T-helper 2 cell treated with Interferon-gamma antibody and Interleukin-4, amounts not matched to agents 100 ng/mL and 5 ng/mL, for 36 hours (primary cell): ENCODE measurements at places on chromosomes 7 and 10. TPM values are rescaled to one million over a fixed set of nuclear protein-coding genes. Genes with fewer than 3 reads are reported as not detected.

WDR37 gene
- total RNA-seq, result 26.5 and 28.1 TPM in 2 replicates

ANTXRL gene
- total RNA-seq, result 0.48 TPM in 1 of 2 replicates, not detected in the other

MKRN1 gene
- 67.7 and 69.1 TPM in 2 replicates for total RNA-seq

TCF7L2 gene
- 0.30 and 0.39 TPM in 2 replicates for total RNA-seq

TAF5 gene
- 10.3 and 11.2 TPM in 2 replicates for total RNA-seq

PPP1R3C gene
- not detected in 2 replicates for total RNA-seq

VWC2 gene
- total RNA-seq, result not detected in 2 replicates

ATP6V0A4 gene
- not detected in 2 replicates for total RNA-seq

UPK3B gene
- 1.1 and 1.2 TPM in 2 replicates for total RNA-seq

EPHB6 gene
- 4.4 and 5.9 TPM in 2 replicates for total RNA-seq

SP4 gene
- 49.1 and 49.3 TPM in 2 replicates for total RNA-seq

PPP1R9A gene
- total RNA-seq, result not detected in 2 replicates

SHOC2 gene
- 42.9 and 43.9 TPM in 2 replicates for total RNA-seq

POU6F2 gene
- total RNA-seq, result not detected in 2 replicates

GARIN1A gene
- total RNA-seq, result 0.68 and 0.95 TPM in 2 replicates

SYT15B gene
- total RNA-seq, result 0.07 and 0.27 TPM in 2 replicates

CYP3A7 gene
- not detected in 2 replicates for total RNA-seq

IL6 gene
- total RNA-seq, result 0.66 TPM in 1 of 2 replicates, not detected in the other

AOC1 gene
- total RNA-seq, result not detected in 2 replicates

GNGT1 gene
- total RNA-seq, result not detected in 2 replicates

RAB19 gene
- total RNA-seq, result 9.0 and 9.5 TPM in 2 replicates

GBX1 gene
- total RNA-seq, result not detected in 2 replicates

KMT2E gene
- 93.4 and 97.4 TPM in 2 replicates for total RNA-seq

ASIC3 gene
- total RNA-seq, result 6.0 and 6.6 TPM in 2 replicates

STEAP4 gene
- total RNA-seq, result not detected in 2 replicates

TRIM74 gene
- 1.5 and 2.0 TPM in 2 replicates for total RNA-seq

SDK1 gene
- total RNA-seq, result 0.09 and 0.16 TPM in 2 replicates

RBP4 gene
- not detected in 2 replicates for total RNA-seq

TMEM225B gene
- 1.2 and 2.4 TPM in 2 replicates for total RNA-seq

AOAH gene
- total RNA-seq, result 46.0 and 48.5 TPM in 2 replicates

IFIT2 gene
- total RNA-seq, result 4.7 and 5.9 TPM in 2 replicates

FAM25A gene
- not detected in 2 replicates for total RNA-seq

SFRP5 gene
- not detected in 2 replicates for total RNA-seq

GPR37 gene
- not detected in 2 replicates for total RNA-seq

AKR1B1 gene
- total RNA-seq, result 92.9 and 95.6 TPM in 2 replicates

ZDHHC4 gene
- total RNA-seq, result 31.0 and 31.2 TPM in 2 replicates

GDF2 gene
- total RNA-seq, result not detected in 2 replicates

CBX3 gene
- total RNA-seq, result 223 TPM in 2 replicates

CPN1 gene
- total RNA-seq, result not detected in 2 replicates

ACTL6B gene
- total RNA-seq, result not detected in 2 replicates

GPNMB gene
- 0.73 and 0.82 TPM in 2 replicates for total RNA-seq

MAT1A gene
- total RNA-seq, result not detected in 2 replicates

ASB15 gene
- not detected in 2 replicates for total RNA-seq

PRKCQ gene
- total RNA-seq, result 57.3 and 57.6 TPM in 2 replicates

SOSTDC1 gene
- not detected in 2 replicates for total RNA-seq
